Activated CD8-positive, alpha-beta memory T cell treated with anti-CD3 and anti-CD28 coated beads for 4 hours (primary cell): ENCODE measurements at places on chromosomes 6 and 20.

- no peak for DNase-seq
Measured at GRCh38 chr20:32332614-32333013, 25.5 kb upstream of the ASXL1 start.

DNA sequence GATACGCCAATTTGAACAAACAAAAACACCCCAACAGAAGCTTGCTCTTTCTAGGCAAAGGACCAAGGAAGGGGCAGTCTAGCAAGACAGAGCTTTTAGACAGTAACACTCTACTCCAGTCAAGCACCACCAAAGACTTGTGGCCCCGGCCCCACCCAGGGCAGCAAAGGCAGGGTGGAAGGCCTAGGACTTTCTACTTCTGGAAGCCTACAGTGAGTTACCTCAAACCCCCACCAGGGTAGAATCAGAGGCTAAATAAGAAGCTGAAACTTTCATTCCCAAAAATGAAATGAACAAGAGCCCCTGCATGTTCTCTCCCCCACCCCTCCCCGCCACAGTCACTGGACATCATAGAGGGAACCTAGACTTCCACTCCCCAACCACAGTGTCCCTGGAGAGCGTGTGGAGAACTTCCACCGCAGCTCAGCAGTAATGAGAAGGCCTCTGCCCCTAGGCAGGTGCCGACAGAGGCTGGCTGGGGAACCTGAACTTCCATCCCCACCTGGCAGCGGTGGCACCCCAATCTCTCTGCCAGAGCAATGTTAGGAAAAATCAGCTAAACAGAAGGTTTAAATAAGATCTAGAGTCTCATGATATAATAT is 40.0 kb downstream of the KATNA1 start:
- DNase-seq = no peak

DNA sequence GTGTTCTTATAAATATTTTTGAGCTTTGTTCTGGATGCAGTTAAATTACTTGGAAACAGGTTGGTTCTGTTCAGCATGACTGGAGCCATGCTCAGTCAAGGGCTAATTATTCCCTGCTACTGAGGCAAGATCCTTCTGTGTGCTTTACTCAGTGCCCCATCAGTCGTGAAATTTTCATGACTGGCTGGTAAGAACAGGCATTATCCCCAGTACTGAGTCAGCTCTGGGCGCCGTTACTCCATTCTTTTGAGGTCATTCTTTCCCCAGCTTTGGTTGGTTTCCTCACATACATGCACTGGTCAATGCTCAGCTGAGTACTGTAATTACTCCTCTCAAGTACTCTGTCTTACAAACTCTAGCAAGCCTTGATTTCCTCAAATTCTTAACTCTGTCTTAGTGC is 71.3 kb downstream of the CDKAL1 start:
- DNase-seq = no peak

- DNase-seq = no peak
Measured at GRCh38 chr6:114172576-114173260, 170.1 kb downstream of the HS3ST5 start.

GRCh38 chr6:33840048-33840926 is 36.5 kb upstream of the MLN start:
- DNase-seq = peak; percentile 10

DNA sequence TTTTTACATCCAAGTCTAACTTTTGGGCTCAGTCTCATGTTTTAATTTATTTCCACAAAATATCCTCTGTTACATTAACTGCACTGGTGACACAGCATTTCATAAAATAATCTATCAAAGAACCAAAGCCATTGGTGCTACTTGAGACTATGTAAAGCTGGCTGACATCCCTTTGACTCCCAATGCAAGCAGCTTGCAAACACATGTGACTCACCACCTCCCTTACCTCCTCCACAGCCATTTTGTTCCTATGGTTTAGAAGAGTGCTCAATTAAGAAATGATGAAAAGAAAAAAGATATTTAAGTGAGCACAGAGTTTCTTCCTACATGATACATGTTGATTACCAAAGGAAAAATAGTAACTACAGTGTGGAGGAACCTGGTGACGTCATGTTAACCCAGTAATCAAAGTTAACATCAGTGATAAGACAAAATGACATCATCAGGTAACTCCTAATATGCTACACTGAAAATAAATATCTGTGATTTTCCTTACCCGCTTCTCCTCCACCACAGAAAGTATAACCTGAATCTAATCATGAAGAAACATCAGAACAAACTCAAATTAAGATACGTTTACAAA is 53.3 kb upstream of the LGSN start:
- no peak for DNase-seq

DNA sequence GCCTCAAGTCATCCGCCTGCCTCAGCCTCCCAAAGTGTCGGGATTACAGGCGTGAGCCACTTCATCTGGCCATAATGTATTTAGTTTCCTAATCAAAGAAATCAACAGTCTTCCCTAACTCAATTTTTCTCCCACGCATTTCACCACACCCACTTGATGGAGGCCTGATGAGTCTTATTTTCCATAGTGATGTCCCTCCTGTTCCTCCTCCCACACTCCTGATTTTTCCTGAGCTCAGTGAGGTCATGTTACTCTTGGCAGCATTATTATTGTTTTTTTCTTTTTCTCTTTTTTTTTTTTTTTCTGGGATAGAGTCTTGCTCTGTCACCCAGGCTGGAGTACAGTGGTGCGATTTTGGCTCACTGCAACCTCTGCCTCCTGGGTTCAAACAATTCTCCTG is 8.9 kb downstream of the ABRACL start:
- no peak for DNase-seq

GRCh38 chr6:155454471-155454870 is 1.2 kb downstream of the NOX3 start:
- DNase-seq = no peak

DNA sequence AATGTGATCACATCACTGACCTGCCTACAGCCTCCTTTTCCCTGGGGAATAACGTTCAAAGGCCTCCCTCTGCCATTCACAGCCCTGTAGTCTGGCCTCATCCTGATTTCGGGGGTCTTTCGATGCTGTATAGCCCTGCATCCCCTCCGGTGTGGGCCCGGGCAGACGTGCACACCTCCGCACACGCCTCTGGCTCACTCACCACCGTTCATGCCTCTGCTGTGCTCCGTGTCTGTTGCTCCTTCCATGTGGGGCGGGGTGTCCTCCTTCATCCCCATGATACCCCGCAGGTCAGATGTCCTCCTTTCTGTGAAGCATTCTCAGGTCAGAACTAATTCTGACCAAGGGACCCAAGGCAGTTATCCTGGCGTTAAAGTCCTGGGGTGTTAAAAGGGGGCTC is 13.8 kb upstream of the RBM38 start:
- no peak for DNase-seq

GRCh38 chr6:131250122-131250521 is 114.9 kb downstream of the AKAP7 start:
- DNase-seq = no peak

DNA sequence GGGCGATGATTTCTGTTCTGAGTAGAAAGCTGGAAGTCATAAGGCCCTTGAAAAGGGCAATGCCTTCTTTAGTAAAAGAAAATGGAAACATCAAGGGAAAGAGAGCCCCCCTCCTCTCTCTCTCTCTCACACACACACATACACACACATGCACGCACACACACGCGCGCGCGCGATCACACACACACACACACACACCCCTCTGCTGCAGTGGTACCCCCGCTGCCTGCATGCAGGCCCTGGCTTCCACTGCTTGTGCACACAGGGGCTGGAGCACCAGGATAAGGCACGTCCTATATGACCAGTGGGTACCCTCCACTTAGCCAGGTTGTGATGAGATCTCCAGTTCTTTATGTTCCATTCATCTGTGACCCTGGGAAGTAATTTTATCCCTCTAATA is 300.9 kb downstream of the SLC35F1 start:
- no peak for DNase-seq

DNA sequence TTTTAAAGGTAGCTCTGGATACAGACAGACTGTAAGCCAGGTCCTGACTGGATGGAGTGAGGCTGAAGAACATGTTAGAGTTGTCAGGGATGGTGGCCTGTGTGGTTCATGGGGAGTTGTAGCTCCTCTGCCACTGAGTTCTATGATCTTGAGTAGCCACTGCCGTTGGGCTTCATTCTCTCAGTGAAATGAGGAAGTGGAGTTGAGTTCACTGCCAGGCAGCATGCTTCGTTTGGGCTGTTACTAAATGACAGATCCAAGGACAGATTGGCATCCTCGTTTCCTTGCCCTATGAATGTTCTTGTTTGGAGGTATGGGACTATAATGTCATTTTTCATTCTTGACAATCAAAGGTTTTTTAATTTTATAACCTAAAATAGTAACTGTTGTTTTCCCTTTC is 37.2 kb downstream of the SCAND1 start:
- DNase-seq = no peak

- no peak for DNase-seq
Measured at GRCh38 chr6:170523256-170524171, 29.6 kb downstream of the PSMB1 start.

DNA sequence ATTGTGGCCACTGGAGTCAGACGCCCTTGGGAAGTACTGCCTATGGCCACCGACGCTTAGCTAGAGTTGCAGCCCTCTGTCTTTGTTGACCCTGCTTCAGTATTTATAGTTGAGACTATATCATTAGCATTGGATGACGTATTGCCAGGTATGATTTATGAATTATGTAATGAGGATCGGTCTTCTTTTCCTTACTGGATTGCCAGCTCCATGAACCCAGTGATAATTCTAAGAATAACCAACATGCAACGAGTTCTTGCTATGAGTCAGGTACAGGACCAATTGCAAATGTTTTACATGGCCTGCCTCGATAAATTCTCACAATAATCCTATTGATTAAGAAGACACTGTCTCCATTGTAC is 63.5 kb downstream of the CLIC5 start:
- DNase-seq = no peak

GRCh38 chr6:13362412-13362811 is 34.1 kb upstream of the TBC1D7 start:
- no peak for DNase-seq

- no peak for DNase-seq
Measured at GRCh38 chr6:84871925-84872324, 107.5 kb upstream of the TBX18 start.

GRCh38 chr6:7295916-7296315 is 17.1 kb downstream of the SSR1 start:
- no peak for DNase-seq

DNA sequence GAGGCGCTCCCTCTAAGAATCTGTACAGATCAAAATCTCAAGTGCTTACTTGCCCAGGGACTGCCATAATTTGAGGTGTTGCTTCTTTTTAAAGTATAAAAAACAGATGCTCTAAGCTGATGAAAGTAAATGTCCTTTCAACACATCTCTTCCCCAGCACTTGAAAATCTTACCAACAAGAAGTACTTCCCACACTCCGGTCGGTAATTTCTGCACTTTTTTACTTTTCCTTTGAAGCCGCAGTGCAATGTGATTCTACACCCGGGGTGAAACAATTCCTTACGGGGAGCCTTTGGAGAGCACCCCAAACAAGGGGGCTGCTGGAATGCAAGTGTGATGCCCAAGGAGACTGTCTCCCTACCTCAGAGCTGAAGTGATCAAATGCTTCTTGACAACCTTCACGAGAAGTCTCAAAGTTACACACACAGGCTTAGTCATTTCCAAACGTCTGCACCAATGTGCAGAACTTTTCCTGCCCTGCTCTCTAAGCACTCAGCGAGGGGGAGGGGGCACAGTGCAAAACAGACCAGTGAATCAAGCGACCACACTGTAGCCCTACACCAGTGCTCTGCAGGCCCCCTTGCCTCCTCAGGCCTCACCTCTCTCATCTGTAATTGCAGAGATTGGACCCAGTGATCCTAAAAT is 56.7 kb downstream of the ATXN1 start:
- DNase-seq = no peak
